Heart left ventricle (tissue), 16 donors: ENCODE measurements at places on chromosomes 4 and X. TPM values are rescaled to one million over a fixed set of nuclear protein-coding genes. Genes with fewer than 3 reads are reported as not detected.

VCX3B gene
- not detected for total RNA-seq

DNA sequence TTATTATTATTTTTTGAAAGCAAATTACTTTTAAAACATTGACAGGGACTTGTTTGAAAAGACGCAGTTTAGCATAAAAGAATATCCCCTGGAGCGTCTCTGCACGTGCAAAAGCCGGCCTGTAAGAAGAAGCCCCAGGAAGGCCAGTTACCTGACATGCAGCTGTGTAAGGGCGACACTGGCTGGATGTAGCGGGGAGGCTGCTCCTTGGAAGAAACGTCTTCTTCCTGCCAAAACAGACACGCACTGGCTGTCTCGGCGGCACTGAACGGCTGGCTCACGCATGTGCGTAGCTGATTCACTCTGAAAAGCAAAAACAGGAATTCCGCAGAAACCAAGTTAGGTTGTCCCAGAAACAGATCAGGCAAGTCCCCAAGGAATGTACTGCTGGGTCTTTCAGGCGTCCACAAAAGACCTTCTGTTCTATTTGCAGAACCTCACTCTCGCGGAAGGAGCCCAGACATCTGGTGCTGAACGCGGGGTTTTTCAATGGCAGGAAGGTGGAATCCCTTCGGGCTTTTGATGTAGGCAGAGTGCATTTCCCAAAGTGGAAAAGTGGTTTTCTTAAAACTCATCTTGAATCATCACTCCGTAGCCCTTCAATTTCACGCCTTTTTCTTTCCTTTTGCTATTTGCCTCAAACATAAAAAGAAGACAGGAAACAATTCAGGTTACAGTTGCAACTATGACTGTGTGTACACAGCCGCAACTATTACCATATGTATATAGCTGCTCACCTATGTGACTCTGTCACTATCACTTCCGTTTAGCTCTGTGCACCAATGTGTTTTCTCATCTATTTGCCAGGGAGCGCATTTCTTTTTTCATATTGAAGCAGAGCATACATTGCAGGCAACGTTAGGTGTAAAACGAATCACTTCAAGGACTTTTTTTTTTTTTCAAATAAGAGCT lies 38.1 kb upstream of the ARSH start:
- no peak for DNase-seq

DNA sequence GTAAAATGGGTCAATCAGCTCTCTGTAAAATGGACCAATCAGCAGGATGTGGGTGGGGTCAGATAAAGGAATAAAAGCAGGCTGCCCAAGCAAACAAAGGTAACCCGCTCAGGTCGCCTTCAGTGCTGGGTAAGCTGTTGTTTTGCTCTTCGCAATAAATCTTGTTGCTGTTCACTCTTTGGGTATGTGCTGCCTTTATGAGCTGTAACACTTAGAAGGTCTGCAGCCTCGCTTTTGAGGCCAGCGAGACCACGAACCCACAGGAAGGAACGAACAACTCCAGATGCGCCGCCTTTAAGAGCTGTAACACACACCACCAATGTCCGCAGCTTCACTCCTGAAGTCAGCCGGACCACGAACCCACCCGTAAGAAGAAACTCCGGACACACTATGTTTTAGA lies 11.5 kb upstream of the CAMK2D start:
- no peak for DNase-seq

HSD17B13 gene
- 0.73 TPM for total RNA-seq

MAD2L1 gene
- total RNA-seq = 1.1 TPM

LEF1 gene
- total RNA-seq = 2.5 TPM

DMP1 gene
- not detected for total RNA-seq

GRCh38 chr4:180169394-180169793 lies 2073.8 kb upstream of the TENM3 start:
- no peak for DNase-seq

DNA sequence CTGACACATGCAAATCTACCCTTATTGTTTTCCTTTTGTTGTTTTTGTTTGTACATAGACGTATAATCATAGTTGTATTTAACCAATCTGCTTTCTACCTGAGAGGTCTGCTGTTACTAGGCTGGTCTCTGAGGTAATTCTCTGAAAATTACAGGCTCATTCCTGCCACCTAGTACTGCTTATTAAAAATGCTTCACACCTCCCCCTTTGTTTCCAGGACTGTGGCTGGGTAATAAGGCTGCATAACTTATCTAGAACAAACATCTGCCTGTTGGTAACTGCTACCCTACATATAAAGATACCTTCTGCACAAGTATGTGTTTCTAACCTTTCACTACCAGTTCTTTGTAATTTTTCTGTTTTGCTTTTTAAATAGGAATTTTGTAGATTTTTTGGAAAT lies 34.2 kb downstream of the COX7B2 start:
- no peak for DNase-seq

- DNase-seq = no peak
These were observed 67.5 kb upstream of the CLDN34 start for GRCh38 chrX:9899640-9900111.

GRCh38 chr4:1792158-1792831 lies 798 bp upstream of the FGFR3 start:
- no peak for DNase-seq
